Activated CD4-positive, alpha-beta memory T cell treated with anti-CD3 and anti-CD28 coated beads, Interleukin-2, amount 10 ng/mL, durations not matched to agents 7 days and 5 days (primary cell): ENCODE measurements at places on chromosomes 4 and X.

- no peak for DNase-seq
These were observed 28.0 kb upstream of the ZNF280C start for GRCh38 chrX:130296743-130297142.

GRCh38 chr4:183790661-183791060, 114.4 kb upstream of the STOX2 start:
- no peak for DNase-seq

GRCh38 chr4:34293459-34293858, 1950.9 kb downstream of the ARAP2 start:
- DNase-seq: no peak

GRCh38 chr4:142130666-142131065, 494.3 kb downstream of the IL15 start:
- no peak for DNase-seq

DNA sequence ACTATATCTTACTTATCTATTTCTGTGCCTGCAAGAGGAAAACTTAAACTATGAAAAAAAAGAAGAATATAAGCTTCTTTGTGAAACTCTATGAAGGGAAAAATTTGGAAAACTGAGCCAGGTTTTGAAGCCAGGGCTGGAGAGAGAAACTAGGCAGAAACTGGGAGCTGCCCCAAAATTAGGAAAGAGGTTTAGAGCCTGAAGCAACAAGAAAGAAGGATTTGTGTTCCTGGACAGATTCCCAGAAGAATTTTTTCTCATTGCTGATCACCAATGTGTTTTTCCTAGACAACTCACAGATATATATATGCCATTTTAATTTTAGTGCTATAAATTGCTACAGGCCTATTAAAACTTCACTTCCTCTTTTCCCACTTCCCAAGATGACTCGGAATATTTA, 245.0 kb upstream of the GEMIN8 start:
- DNase-seq: no peak

- no peak for DNase-seq
These were observed 533.0 kb upstream of the ARX start for GRCh38 chrX:25548811-25549210.

DNA sequence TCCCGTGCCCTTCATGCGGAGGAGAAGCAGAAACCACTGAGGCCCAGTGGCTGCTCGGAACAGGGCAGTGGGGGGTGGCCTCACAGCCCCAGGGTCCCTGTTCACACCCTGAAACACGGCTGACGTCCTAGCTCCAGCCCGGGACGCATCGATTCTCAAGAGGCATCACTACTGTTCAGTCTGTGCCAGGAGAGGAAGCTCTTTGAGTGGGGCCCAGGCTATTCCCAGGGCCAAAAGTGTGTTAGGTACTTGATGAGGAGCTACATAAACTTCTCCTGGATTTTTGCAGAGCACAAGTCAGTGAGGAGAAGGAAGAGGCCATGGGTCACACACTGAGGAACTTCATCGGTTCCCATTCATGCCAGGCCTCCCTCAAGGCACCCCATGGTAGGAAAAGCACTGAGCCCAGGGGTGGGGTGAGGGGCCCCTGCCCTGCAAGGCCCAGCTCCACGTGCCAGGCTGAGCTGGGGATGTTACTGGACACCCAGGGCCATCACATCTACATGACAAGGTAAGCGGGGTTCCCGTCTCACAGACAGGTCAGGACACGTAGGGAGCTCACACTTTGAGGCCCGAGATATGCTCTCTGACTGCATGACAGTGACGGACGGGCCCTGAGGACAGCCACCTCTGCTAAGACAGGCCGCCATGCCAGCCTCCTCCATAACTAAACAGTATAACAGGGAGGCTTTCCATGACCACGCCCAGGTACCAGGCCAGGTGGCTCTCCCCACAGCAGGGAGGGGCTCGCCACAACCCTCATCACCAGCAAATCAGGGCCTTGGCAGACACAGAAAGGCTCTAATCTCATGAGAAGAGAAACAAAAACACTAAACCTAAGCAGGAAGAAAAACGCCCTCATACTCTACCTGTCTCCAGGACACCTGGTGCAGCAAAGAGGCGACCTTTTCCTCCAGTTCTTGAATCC, 12.4 kb downstream of the TNIP2 start:
- no peak for DNase-seq

- no peak for DNase-seq
These were observed 1222.2 kb downstream of the STIM2 start for GRCh38 chr4:28082686-28083390.

DNA sequence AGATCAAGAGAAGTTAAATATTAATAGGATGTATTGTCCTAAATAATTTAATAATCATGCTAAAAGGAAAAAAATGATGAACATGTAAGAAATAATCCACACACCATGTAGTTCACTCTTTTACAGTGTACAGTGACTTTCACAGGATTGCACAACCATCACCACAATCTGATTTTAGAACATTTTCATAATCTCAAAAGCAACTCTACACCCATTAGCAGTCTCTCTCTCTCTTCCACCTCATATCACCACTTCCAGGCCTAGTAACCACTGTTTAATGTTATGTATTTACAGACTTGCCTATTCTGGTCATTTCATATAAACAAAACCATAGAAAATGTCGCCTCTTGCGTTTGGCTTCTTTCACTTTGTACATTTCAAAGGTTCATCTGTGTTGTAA, 153.4 kb downstream of the FSTL5 start:
- no peak for DNase-seq

DNA sequence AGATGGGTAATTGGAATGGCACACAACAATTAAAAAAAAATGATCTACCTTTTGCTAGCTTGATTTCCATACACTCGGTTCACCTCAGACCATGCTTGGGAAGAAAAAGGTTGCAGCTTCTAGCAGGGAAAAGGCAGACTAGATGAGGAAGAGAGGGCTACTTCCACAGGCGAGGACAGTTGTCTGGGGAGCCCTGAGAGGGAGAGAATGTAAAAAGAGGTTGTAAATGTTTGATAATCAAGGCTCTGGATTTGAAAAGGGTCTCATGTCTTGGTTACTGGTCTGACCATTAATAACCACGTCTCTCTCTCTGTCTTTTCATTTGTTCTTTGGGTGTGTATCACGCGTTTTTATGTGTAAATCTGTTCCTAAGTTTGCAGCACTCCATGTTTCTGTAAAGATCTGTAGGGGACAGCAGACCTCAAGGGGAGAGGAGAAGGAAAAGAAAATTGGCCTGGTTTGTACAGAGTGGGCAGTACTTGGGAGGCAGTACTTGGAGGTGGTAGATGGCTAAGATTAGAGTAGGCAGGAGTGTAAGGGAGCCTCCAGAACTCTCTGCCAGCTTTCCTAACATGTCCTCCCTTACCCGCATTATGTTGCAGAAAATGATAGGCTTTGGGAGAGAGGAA, 750 bp downstream of the ARMCX5 start:
- DNase-seq: no peak
